ENCODE measurements at places on chromosomes 3 and 15.

GRCh38 chr3:134328846-134329245, 45.4 kb downstream of the AMOTL2 start:
- no peak for DNase-seq

DNA sequence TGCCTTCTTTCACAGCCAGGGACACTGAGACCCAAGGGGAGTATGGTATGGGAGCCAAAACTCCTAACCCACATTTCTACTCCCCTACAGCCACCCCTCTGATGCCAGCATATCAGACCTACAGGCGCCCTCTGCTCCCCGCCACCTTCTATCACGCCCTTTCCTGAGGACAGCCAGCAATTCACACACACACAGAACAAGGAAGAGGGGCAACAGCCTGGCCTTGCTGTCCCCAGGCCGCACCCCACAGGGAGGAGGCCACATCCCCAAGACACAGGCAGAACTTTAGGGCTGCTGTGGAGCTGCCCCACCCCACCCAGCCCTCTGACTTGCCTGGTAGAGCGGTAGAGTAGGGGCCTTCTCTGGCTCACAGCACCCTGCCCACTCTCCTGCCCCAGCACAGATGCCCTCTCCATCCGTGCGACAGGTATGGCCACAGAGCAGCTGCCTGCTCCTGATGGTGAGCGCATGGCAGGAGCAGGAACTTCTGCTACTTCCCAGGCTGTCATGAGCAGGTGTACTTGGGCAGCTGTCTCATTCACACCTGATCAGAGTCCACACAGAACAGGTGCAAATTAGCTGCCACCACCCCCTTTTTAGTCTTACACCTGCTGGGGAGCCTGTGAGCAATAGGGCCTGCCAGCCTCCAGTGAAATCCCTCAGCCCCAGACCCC, 33.4 kb downstream of the CCDC33 start:
- no peak for DNase-seq

GRCh38 chr3:181700168-181701087, 11.3 kb upstream of the SOX2 start:
- DNase-seq: peak; percentile 26

DNA sequence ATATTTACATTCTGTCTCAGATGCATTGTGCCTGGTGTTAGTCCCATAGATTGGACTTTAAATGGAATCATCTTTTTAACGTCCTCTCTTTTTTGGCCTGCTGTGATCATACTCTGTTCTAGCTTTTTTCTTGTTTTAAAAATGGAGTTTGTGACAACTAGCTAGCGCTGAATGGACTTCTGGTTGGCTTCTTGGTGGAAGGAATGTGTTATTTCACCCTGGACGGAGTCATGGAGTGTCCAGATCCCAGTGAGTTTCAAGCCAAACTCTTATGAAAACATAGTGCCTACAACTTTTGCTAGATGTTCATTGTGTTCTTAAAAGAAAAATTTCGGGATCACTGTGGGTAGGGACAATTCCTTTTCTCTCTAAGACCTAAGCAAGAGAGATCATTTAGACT, 192.6 kb downstream of the TCF12 start:
- no peak for DNase-seq

DNA sequence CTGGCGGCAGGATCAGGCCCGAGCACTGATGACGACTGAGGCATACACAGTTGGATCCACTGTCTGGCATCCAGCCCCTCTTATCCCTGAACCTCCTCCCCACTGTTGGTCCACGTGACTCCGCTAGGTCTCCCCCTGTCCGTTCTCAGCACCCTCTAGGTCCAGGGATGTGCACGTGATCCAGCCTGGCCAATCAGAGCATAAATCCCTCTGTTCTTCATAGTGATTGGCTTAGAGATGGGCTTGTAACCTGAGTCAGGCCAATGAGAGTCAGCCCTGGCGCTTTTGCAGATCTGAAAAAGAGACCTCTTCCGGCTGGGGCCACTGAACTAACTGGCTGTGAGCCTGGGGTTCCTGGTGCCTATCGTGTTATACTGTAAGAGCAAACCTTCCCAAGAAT, 20.5 kb upstream of the IQSEC1 start:
- DNase-seq: no peak

DNA sequence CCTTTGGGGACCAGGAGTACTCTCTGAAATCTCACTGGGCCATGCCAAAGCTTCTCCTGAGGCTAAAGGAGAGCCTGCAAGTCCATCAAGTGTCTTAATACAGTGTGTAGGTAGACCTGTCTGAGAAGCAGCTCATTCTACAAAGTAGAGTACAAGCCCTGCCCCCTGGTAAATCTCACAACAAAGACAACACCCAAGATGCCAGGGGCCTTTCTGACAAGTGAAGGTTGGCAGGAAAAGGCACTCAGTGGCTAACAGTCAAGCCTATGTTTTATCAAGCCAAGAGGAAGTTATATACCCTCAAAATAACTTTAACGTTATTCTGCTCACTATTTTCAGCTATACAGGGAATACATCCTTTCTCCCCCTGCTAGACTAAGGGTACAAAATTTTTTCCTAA, 58.3 kb downstream of the NMNAT3 start:
- DNase-seq: no peak

Data from CD8-positive, alpha-beta memory T cell (primary cell).